T-helper 22 cell (primary cell): ENCODE measurements at places on chromosomes 16 and 17.

GRCh38 chr17:9261081-9262012 is 240.0 kb downstream of the NTN1 start:
- DNase-seq: no peak

DNA sequence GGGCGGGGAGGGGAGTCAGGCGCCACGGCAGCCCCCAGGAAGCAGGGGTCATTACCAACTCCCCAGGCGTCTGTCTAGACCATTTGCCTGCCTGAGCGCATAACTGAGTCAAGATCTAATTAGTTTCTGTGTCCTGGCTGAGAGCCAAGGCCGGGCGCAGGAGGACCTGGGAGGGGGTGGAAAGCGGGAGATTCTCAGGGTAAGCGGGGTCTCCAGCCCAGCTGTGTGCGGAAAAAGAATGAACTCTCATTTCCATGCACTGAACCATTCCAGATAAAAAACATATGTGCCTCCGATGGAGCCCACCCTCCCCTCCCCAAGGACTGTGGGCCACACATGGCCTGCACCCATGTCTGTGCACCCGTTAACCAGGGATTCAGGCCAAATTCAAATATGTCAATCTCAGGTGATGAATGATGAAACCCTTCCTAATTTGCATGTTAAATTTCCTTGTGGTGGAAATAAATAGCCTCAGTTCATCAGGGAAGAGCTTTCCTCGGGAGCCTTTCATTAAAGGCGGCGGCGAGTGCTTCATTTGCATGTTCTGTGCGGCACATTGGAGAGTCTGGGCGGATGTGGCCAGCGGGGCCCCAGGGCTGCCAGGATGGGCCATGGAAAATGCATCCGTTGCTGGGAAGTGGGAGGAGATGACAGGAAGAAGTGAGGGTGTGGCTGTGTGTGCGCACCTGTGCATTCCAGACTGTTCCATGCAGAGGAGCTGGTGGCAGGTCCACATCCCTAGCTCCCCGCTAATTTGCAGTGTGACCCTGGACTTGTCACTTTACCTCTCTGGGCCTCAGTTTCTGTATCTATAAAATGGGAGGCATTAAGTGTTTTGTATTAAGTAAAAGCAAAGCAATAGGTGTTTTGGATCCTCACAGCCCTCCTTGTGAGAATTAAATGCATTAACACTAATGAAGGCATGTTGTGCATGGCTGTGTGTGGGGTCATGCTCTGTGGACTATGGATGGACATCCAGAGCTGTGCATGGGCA is 151.1 kb downstream of the SDK2 start:
- no peak for DNase-seq

DNA sequence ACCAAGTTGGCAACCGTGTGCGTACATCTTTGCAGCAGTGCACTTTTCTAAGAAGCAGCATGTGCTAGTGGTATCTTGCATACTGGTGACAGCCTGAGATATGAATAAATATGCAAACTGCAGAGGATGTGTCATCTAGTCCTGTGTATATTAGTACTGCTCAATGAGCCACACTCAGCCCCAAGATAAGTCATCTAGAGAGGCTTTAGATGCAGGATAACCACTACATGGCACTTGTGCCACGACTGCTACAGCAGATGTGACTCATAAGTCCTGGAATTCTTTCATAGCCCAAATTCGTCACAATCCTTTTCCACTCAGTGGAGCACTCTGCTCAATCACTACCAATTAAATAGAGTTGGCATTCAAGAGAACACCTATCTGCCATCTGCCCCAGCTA is 171.5 kb downstream of the AXIN2 start:
- no peak for DNase-seq

DNA sequence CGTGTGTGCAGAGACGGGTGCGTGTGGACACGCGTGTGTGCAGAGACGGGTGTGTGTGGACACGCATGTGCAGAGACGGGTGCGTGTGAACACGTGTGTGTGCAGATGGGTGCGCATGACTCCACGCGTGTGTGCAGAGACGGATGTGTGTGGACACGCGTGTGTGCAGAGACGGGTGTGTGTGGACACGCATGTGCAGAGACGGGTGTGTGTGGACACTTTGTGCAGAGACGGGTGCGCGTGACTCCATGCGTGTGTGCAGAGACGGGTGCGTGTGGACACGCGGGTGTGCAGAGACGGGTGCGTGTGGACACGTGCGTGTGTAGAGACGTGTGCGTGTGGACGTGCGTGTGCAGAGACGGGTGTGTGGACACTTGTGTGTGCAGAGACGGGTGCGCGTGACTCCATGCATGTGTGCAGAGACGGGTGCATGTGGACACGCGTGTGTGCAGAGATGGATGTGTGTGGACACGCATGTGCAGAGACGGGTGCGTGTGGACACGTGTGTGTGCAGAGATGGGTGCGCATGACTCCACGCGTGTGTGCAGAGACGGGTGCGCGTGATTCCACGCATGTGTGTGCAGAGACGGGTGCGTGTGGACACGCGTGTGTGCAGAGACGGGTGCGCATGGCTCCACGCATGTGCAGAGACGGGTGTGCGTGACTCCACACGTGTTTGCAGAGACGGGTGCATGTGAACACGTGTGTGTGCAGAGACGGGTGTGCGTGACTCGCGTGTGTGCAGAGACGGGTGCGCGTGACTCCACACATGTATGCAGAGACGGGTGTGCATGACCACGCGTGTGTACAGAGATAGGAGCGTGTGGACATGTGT is 1.6 kb upstream of the CD7 start:
- no peak for DNase-seq

GRCh38 chr16:17470182-17470907 is 415 bp downstream of the XYLT1 start:
- DNase-seq: peak; percentile 5
